ENCODE measurements at places on chromosomes 7 and 10. TPM values are rescaled to one million over a fixed set of nuclear protein-coding genes. Genes with fewer than 3 reads are reported as not detected.

The CPA4 gene
- 2.0 TPM for total RNA-seq

The ZRANB1 gene
- 37.4 TPM for total RNA-seq

The MMP21 gene
- total RNA-seq = 0.33 TPM

The LRRC61 gene
- total RNA-seq = 23.4 TPM

The NKX2-3 gene
- not detected for total RNA-seq

The OGDHL gene
- total RNA-seq = not detected

The TMEM196 gene
- total RNA-seq = not detected

The CYP26C1 gene
- not detected for total RNA-seq

The NRAP gene
- total RNA-seq = not detected

The INHBA gene
- total RNA-seq = 0.59 TPM

The AKR1C4 gene
- not detected for total RNA-seq

The GPER1 gene
- 3.2 TPM for total RNA-seq

The MGAM2 gene
- 2.9 TPM for total RNA-seq

The FZD8 gene
- 3.0 TPM for total RNA-seq

The PHTF2 gene
- 19.2 TPM for total RNA-seq

Measured in breast epithelium (tissue), 4 donors.